ENCODE measurements at places on chromosomes 1 and 21.

- DNase-seq = no peak
Measured at GRCh38 chr1:109474697-109475096, 8.4 kb downstream of the SYPL2 start.

DNA sequence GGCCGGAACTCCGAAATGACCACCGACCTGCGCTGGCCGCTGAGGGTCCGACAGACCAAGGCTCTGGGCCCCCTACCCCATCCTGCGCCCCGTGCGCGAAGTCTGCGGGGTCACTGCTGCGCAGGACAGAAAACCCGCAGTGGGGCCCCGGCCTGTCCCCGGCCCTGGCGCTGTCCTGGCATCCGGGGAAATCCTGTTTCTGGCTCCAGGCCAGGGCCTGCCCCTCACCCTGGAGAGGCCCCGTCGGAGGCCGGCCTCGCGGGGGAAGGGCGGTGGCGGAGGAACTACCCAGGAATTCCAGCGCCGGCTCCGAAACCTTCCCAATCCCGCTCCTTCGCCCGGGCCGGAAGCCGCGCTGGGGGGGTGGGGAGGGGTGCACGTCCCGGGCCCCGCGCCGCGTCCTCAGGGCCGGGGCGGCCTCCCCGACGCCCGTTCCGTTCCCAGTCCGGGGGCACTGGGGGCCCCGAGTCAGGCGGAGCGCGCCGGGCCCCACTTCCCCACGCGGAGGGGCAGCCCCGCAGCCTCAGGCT is 77.0 kb downstream of the MORN1 start:
- no peak for DNase-seq

DNA sequence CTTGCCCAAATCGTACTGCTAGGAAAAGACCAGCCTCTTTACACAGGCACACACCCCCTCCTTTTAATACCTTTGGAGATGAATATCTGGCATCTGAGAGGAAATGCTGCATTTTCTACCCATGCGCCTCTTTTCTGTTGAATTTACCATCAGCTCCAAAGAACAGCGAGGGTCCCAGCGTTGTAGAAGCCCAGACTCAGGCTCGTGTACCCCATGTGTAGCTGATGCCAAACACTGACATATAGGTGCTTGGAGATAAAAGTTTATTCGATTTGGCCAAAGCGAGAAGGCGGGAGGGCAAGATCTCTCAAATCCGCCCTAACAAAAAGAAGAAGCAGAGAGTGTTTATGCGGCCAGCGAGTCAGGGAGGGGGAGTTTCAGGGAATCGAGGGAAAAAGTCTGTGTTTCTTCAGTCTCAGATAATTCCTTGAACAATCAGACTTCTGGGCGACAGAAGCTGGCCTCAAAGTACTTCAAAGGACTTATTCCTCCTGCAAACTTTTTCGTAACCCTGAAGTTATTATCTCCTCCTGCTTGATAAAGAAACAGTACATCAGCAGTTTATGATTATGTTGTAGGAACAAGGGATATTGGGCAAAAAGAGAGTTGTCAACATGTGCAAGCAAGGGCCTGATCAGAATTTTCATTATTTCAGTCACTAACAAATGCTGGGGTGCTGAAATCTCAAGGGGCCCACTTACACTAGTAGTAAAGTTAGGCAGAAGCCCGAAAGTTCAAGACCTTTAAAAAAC is 642 bp upstream of the CREG1 start:
- no peak for DNase-seq

GRCh38 chr1:160863061-160863773 is 530 bp upstream of the CD244 start:
- DNase-seq = no peak

DNA sequence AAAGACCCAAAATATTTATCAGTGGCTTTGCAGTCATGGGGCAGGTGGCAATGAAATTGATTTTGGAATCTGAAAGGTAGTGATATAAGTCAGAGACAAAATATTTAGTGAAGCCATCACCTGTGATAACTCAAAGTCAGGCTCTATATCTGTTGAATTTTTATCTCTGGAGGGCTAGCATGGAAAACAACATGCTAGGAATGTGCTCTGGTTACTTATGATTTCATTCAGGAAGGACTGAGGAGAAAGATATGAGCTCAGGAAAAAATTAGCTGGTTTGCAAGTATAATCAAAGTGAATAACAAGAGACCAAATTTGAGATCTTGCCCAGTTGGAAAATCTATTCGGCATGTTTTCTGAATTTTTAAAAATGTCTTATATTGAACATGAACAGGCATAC is 364.6 kb upstream of the LRRC7 start:
- no peak for DNase-seq

- DNase-seq = peak; percentile 46
Measured at GRCh38 chr1:202349206-202349928, 868 bp downstream of the PPP1R12B start.

- DNase-seq = peak; percentile 75
Measured at GRCh38 chr21:15732290-15732995, 2.7 kb downstream of the USP25 start.

DNA sequence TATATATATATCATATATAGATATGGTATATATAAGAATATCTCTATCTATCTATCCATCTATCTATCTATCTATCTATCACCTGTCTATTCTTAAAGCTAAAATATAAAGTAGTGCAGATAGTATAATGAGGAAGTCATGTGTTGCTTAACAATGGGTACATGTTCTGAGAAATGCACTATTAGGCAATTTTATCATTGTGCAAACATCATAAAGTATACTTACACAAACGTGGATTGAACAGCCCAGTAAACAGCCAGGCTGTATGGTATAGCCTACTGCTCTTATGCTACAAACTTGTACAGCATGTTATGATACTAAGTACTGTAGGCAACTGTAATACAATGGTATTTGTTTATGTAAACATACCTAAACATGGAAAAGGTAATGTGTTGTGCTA is 621.0 kb upstream of the NCAM2 start:
- DNase-seq = no peak

- no peak for DNase-seq
Measured at GRCh38 chr1:234971586-234972297, 156.9 kb downstream of the TOMM20 start.

GRCh38 chr1:116151739-116152576 is 40.8 kb downstream of the MAB21L3 start:
- peak; percentile 52 for DNase-seq

DNA sequence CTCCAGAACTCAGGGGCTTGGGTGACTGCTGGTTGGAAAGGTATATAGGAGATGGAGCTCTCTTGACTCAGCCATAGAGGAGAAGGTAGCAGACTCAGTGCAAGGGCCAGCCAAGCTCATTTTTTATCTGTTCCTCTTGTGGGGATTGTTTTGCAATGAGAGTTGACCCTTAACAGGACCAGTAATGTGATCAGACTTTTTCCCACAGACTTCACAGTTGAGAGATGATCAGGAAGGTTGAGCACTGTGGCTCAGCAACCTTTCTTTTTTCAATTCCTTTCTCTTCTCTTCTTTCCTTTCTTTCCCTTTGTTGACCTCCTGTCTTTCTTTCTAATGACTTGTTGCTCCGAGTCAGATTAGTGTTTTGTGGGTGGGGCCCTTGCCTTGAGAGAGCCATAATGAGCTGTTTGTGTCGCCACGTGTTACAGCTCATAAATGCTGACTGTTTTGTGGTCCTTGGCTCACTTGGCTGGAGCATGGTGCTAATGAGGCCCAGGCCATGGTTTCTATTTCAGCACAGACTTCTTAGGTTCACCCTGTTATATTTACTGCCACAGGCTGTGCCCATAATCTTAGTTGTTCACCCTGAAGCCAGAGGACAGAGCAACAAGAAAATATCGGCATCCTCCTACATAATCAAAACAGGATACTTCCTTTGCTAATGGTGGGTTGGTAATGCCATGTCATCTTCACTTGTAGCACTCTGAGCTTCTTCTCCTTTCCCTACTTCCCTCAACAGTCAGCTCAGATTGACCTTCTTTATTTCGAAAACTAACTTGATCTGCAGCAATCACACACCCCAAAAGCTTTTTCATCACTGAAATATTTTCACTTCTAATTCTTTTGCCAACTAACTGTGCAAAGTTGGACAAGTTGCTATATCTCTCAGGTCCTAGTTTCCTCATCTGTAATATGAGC is 13.9 kb downstream of the ADAM30 start:
- no peak for DNase-seq

DNA sequence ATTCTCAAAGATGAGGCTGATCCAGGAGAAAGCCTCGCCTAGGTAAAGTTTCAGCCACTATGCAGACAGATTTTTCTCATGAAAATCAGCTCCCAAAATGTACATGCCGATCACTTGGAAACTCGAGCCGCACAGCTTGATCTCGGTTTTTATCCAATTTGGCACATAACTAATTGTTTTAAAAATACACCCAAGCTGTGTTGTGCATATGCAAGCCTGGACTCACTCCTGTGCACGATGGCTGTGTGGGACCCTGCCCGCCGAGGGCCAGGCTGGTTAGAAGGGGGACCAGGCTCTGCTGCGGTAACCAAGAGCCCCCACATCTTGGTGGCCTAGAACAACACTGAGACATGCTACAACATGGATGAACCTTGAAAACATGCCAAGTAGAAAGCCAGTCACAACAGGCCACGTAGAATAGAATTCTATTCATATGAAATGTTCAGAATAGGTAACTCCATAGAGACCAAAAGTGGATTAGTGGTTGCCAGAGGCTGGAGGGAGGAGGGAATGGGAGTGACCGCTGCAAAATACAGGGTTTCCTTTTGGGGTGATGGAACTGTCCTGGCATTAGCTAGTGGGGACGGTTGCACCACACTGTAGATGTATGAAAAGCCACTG is 16.1 kb upstream of the LDLRAP1 start:
- DNase-seq = no peak

DNA sequence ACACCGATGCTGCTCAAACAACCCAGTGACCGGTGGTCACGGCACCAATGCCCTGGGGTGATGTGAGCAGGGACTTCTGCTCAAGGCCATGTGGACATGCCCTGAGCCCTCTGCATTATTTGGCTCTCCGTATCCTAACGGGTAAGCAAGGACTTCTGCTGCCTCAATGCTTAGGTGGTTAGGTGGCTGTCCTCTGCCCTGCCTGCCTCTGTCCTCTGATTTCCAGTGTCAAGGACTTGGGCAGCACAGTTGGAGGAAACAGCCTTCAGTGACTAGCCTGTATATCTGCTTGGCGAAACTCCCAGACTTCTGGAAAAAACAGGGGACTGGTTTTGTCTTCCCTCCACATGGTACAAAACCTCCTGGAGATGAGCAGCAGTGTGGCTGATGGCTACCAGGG is 34.5 kb downstream of the DNAJC11 start:
- DNase-seq = no peak

DNA sequence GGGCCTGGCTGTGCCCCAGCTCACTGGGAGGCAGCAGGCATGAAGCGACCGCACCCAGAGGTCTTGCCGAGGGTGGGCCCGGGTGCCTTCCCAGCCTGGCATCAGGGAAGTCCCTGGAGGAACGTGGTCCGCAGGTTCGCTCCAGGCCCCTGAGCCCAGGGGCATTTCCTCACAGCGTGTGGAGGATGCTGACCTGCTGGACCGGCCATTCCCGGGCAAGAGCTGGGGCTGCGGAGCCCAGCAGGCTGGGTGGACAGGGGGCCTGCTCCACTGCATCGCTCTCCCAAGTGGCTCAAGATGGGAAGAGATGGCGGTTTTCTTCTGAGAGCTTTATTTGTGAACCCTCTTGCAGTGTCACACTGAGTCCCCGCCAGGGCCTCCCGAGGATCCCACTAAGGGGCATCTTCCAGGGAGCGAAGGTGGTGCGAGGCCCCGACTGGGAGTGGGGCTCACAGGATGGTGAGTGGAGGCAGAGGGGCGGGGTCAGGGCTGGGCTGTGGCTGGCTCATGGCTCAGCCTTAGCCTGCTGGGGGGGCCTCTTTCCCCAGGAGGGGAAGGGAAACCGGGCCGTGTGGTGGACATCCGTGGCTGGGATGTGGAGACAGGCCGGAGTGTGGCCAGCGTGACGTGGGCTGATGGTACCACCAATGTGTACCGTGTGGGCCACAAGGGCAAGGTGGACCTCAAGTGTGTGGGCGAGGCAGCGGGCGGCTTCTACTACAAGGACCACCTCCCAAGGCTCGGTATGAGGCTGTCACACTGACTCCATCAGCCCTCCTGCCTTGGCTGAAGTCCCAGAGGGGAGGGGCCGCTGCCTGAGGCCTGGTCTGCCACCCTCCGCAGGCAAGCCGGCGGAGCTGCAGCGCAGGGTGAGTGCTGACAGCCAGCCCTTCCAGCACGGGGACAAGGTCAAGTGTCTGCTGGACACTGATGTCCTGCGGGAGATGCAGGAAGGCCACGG is 7.2 kb upstream of the MMP23B start:
- no peak for DNase-seq

DNA sequence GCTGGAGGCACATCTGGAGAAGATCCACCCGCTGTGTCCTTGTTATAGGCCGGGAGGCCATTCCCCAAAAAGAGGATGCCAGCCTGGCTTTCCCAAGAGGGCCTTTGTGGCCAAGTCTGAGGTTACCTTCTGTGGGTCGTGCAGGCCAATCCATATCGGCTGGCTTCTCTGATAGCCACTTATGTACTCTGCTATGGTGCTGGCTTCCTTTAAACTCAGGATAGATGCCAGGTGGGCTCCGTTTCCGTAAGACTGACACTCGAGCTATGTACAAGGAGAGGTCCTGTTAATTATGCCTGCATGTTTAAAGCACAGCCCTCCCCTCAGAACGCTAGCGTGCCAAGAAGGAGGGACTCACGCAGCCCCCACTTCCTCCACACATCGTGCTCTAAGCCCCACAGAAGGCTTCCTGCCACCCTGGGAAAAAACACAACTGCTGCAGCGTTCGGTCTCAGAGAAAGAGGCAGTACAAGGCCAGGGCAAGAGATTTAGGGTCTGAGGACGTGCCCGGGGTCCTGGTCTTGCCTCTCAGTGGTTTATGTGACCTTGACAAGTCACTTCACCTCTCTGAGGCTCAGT is 11.6 kb downstream of the REG4 start:
- DNase-seq = no peak

DNA sequence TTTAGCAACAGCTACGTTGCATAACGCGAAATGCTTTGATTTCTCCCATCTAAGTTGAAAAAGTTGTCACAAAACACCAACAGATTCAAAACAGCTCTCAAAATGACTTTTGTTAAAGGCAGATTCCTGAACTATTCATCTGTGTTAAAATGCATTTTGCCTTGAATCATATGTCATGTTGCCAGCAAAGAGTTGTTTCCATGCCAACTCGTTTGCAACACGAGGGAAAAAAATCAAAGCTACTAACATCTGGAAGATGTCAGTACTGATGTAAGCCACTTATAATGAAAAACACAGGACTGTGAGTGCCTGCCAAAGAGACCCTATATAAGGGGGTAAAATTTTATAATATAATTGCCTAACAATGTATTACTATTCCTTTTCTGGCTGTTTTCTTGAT is 182.7 kb upstream of the PTBP2 start:
- peak; percentile 11 for DNase-seq

- no peak for DNase-seq
Measured at GRCh38 chr1:110515891-110516290, 3.1 kb downstream of the KCNA10 start.

DNA sequence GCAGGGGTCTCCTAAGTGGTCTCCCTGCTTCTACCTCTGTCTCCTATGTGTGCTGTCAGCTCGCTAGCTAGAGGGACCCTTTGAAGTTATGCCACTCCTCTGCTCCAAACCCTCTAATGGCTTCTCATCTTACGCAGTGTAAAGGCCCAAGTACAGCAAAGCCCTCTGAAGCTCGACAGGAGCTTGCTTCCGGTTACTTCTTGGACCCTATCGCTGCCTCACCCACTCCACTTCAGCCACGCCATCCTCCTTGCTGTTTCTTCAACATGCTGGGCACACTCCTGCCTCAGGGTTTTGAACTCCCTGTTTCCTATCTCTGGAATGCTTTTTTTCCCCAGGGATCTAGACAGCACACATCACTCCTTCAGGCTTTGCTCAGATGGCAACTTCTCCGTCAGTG is 102.3 kb upstream of the F3 start:
- DNase-seq = no peak
